ENCODE measurements at places on chromosomes 12 and 14.
A peak's percentile ranks its signal among the peaks of the same experiment; 100 is the strongest.

DNA sequence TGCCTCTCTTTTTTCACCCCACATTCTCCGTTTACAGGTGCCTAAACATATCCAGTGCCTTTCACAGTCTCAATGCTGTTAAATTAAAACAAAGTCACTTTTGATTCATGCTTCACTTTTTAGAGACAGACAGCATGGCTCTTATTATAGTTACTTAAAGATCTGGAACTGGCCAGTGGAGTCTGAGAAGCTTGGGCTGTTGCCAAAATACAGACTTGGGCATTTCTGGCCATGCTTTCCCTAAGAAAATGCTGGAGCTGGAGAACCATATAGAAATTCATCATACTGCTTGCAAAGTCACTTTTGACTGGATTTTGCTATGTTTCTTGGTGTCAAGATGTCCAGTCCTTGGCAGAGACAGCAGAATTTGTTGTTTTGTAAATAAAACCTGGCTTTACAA, 12.2 kb upstream of the GPR68 start:
- DNase-seq, result no peak

DNA sequence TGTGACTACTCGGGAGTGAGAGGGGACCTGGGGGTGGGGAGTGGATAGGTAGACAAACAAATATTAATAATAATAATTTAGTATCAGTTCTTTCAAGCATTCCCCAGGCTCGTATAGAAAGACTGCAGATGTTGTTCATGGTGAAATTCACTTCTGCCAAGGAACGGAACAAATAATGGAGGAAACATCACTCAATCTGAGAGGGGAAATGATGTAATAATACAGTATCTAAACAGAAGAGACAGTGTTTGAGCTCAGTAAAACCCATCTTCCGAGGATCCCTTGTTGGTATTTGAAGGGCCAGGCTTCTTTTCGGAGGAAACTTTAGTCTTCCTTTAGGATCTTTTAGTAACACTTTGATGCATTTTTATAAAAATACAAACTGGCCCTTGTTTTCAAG, 114.2 kb downstream of the KCNK10 start:
- no peak for DNase-seq

GRCh38 chr14:100828031-100828769, 2.3 kb downstream of the MEG3 start:
- peak; percentile 35 for DNase-seq

GRCh38 chr12:113261847-113262470, 40.7 kb downstream of the TPCN1 start:
- no peak for DNase-seq

DNA sequence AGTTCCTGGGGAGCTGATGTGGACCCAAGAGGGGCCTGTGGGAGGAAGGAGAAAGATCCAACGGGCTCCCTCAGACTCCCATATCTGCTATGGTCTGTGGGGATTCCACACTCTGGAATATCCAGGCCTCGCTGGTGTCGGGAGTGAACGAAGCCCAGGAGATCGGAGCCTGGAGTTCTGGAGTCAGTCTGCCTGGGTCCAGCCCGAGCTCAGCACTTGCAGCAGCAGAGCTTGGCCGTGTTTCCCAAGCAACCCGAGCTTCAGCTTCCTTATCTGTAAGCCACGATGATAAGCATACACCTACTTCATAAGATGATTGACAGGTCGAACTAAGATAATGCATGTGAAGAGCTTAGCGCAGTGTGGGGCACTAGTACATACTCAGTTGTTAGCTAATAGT, 10.1 kb downstream of the LTBP2 start:
- no peak for DNase-seq

DNA sequence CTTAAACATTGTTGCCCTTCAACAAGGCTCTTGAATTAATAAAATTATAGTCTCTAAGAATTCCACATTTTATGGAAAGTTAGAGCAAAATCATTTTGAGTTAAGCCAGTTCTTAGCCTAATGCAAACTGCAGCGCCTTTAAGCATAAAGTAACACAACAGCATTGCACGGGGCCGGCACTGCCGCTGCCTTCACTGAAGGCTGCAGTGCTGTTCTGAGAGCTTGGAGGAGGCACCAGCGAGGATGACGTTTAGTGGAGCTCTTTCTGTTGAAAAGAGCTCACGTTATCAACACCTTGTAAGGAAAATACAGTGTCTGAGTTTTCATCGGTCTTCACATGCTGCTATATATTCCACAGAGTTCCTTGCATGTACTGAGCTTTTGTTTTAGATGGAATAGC, 38.3 kb upstream of the DYNC1H1 start:
- no peak for DNase-seq

DNA sequence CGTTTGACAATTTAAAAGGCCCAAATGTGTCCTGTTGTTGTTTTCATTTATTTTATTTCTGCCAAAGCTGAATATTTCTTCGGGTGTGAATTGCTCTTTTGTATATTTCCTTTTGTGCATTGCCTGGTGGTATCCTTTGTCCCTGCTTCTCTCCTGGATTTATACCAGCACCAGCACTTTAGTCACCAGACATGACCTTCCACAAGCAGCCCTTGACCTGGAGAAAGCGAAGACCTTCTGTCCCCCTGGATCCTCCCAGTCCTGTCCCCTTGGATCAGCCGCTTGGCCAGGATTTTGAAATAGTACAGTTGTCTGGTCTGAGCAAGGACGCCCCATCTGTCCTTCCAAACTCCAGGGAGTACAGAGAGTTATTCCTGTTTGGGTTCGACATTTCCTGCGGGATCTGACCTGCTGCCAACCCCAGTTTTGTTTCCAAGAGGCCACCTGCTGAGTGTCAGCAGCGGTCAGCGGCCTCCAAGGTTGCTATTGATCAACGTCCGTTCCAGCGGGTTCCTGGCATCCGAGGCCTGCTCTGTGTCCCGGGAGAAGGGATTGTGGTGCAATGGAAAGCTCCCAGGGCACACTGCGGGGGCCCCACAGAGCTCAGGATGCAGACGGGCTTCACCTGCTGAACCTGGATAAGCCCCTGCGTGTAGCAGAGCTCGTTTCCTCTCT, 45.1 kb upstream of the CHGA start:
- DNase-seq, result no peak

DNA sequence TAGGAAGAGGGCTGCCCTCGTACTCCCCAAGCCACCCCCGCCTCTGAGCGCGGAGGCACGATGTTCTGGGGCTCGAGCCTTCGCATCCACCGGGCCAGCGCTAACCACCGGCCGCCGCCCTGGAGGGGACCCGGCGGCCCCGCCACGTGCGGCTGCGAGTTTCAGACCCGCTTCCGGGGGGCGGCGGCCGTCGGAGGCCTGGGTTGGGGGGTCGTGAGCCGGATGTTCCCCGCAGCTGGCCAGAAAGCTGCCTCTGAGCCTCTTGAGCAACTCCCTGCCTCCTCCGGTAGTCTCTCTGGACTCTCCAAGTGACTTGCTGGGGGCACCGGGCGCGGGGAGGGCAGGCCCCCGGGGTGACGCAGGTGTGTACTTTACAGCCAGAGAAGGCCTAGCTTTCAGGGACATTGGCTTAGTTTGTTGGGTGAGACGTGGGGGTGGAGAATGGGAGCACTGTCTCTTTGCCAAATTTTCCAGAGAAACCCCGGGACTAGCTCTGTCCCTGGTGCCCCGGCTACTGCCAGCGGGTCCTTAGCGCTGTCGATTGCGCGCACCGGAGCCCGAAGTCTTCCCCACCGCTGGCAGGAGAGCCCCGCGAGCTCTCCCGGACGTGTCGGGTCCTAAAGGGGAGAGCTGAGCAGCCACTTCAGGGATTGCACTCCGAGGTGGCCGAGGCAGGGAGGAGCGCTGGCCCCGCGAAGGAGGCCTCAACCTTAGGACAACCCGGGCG, 15.6 kb downstream of the OTX2 start:
- DNase-seq, result no peak

Measured in nucleus accumbens (tissue), 56 donors.